ENCODE measurements at places on chromosomes 5 and 9.

DNA sequence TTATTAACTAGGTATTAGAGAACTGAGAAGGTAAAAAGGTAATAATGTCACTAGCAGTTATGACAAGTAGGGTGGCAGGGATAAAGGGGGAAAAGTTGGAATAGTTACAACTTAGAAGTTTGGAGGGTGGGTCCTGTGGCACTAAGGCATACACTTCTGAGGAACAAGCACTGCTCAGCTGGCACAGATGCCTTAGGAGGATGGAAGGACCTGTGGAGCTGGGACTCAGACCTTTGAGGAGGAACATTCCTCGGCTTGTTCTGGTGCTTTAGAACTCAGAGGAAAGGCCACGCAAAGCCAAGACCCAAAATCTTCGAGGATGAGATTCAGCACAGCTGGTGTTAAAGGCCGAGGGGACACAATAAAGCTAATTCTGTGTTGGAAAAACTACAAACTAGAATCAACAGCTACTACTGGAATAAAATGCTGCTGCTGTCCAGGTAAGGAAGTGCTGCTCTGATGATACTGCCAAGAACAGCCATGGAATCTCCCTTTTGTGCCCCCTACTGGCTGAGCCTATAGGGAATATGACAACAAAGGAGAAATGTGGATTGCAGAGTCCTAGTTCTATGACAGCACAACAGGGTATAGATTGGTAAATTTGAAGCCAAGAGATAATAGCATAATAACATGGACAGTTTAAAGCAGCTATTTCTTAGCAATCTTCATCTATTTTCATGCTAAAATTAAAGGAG lies 126.7 kb downstream of the SLC25A46 start:
- no peak for DNase-seq

GRCh38 chr5:3194684-3195083 lies 400.9 kb upstream of the IRX1 start:
- DNase-seq, result no peak

DNA sequence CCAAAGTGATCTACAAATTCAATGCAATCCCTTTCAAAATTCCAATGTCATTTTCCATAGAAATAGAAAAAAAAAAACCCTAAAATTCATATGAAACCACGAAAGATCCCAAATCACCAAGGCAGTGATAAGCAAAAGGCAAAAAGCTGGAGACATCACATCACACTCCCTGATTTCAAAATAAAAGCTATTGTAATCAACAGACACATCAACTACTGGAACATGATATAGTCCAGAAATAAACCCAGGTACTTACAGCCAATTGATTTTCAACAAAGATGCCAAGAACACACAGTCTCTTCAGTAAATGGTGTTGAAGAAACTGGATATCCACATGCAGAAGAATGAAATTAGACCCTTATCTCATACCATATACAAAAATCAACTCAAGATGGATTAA lies 224.0 kb downstream of the WDR70 start:
- no peak for DNase-seq

GRCh38 chr9:111533099-111533790 lies 8.3 kb downstream of the ZNF483 start:
- no peak for DNase-seq

DNA sequence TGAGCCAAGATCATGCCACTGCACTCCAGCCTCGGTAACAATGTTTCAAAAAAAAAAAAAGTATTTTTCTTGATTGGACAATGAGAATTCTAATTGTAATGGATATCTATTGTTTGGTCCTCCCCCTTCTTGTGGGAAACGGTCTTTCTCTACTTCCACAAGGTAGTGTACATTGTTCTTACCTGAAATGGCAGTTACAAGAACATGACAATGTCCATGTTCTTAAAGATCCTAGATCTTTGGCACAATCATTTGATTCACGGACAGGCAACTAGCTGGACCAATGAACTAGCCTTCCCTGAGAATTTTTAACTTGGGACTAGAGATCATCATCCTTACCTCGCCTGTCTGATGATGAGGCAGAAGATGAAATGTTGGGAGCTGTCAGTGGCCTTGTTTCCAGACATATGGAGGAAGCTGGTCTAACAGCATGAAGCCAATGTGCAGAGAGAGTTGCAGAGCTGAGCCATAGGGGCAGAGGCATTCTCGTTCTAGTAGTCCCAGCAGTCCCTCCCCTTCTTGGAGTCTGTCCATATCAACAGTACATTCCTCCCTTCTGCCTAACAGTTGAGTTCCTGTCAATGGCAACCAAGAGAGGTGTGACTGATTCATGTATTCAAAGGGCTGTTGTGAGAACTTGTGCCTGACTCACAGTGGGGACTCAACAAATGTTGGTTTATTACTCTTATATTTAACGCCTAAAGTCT lies 2.1 kb upstream of the MARCHF6 start:
- DNase-seq, result no peak

DNA sequence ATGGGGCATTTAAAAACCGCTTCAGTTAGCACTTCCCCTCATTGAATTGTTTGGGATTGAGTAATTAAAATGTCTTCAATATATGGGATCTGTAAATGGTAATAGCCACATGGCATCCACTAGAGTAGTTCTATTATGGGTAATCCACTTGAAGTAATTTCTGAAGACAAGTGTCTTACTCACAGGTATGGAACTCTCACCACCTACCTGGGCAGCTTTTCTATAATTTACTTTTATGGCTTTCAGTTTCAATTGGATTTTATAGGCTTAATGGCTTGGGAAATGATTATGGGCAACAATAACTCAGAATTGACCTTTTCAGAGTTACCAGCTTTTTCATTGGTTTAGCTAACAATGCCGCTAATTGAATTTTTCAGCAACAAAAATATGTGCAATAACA lies 597.9 kb downstream of the PTPRD start:
- no peak for DNase-seq

- DNase-seq, result no peak
Observed at GRCh38 chr9:4798281-4799032, 5.7 kb downstream of the RCL1 start.

- peak; percentile 39 for DNase-seq
Observed at GRCh38 chr5:14869668-14870164, 1.9 kb downstream of the ANKH start.

- DNase-seq, result no peak
Observed at GRCh38 chr5:141947316-141947715, 10.7 kb downstream of the PCDH12 start.

DNA sequence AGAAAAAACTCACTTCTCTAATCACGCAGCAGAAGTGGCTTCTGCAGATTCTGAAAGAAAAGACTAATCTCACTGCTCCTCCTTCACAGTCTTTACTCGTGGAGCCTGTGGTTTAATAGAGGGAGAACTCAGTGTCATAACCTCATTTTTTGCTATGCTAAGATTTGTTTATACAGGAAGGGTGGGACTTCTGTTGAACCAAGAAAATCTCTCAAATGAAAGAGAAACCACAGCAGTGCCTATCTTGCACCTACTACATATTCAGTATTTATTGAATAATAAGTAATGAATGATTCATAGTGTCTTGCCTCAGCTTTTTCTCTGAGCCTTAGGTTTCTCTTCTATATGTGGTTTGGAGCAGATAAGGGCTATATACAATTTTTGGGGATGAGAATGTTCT lies 136.1 kb upstream of the DMAC1 start:
- DNase-seq, result no peak

DNA sequence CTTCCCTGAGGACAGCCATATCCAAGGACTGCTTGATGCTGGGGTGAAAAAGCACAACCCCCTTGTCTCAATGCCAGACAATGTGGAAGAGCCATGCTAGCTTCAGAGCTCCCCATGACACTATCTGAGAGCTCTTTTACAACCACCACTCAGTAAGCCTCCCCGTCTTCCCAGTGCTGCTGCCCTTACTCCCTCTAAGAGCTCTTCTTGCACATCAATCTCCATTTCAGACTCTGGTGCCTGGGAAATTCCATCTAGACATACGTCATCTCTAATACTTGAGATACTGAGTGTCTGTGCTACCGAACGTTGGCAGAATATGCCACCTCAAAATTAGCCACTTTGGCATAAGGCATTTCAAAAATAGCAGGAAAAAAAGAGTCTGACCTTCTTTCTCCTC lies 94.5 kb downstream of the EDIL3 start:
- no peak for DNase-seq

- DNase-seq, result no peak
Observed at GRCh38 chr9:84834426-84834825, 164.9 kb downstream of the NTRK2 start.

DNA sequence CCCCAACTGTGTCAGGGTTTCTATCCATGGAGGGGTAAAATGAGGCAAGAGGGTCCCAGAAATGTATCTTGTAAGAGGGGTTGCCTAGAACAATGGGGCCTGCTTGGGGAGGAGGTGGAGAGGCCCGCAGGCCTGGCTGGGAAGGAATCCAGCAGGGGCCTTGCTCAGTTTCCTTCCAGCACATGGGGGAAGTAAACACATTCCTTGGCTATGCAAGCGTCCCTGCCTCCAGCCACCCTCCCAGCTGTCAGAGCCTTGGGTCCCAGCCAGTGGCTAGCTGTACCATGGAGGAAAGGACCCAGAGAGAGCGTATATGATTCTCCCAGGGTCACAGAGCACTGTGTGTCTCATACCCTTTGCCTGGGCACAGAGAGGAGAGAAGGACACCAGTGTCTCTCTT lies 71.1 kb upstream of the IL17B start:
- DNase-seq, result no peak

DNA sequence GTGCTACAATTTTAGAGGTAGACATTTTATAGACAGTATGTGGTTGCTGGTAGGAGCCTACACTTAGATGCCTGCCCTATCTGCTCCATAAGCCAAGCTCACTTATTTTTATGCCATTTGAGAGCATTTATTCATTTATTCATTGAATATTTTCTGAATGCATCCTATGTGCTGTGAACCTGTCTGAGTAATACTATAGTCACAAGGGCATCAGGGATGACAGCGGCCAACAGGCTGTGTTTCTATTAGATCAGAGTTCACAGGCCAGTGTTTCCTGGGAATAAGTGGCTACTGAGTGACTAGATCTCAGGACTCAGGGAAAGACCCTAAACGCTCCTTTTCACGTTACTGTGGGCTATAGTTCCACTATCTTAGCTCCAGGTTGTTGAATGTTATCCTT lies 235.2 kb upstream of the MSX2 start:
- no peak for DNase-seq

DNA sequence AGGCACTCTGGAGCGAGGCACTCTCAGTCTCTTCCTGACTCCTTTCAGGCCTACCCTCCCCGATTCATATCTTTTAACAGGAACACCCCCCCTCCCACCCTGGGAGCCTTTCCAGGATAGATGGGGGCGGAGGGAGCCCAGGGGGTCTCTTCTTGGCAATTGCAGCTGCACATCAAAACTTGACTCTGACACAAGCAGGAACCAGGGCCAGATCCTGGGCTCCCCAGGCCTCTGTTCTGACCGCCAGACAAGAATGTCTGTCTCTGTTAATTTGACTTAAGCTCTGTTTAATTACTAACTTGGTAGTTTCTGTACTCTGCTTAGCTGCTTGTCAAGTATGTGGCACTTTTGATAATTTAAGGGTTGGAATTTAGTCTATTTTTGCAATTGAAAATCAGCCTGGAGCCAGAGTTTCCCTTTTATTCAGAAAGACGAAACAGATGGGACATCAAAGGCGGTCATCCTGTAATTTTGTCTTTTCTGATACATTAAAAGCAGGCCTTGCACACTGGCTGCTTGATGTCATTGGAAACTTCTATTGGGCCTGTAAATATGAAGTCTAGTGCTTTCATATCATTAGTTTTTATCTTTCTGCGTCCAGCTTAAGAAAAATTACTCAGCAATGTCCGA lies 43.3 kb downstream of the ACTL7B start:
- DNase-seq, result no peak

GRCh38 chr9:99726758-99727157 lies 94.9 kb upstream of the NR4A3 start:
- no peak for DNase-seq

All from activated CD4-positive, alpha-beta T cell treated with anti-CD3 and anti-CD28 coated beads, Interleukin-2, amount 50 U/mL, for 24 hours (primary cell).